ENCODE measurements at places on chromosomes 1 and 21.

- no peak for DNase-seq
Measured at GRCh38 chr1:101101360-101101759, 75.8 kb upstream of the DPH5 start.

- no peak for DNase-seq
Measured at GRCh38 chr1:227576189-227576588, 12.8 kb downstream of the ZNF678 start.

- DNase-seq = peak; percentile 67
Measured at GRCh38 chr1:44036409-44037139, 5.3 kb upstream of the SLC6A9 start.

GRCh38 chr1:29556657-29557056, 320.3 kb downstream of the PTPRU start:
- DNase-seq = no peak

DNA sequence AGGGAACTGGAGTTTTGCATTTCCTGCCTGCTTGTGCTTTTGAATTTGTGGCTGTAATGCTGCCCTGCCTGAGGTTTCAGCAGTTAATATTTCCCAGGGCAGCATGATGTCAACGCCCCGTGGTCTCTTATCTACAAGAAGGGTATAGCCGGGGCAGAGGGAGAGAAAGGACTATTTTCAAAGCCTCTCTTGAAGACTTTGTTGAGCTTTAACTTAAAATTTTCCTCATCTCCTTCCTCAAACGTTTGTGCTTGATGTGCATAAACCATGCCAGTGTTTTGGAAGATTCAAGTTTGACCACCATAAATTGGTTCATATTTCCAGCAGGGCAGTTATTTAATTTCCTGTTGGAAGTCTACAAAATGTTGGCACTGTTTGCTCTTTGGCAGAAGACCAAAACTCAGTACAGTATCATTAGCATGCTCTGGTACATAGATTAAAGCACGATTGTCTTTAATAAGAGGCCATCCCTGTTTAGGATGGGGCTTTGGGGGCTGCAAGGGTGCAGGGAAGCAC, 43.4 kb downstream of the ROR1 start:
- no peak for DNase-seq

GRCh38 chr1:26951821-26952497, 8.3 kb downstream of the KDF1 start:
- no peak for DNase-seq

GRCh38 chr1:243727503-243728203, 122.4 kb downstream of the AKT3 start:
- peak; percentile 90 for DNase-seq

DNA sequence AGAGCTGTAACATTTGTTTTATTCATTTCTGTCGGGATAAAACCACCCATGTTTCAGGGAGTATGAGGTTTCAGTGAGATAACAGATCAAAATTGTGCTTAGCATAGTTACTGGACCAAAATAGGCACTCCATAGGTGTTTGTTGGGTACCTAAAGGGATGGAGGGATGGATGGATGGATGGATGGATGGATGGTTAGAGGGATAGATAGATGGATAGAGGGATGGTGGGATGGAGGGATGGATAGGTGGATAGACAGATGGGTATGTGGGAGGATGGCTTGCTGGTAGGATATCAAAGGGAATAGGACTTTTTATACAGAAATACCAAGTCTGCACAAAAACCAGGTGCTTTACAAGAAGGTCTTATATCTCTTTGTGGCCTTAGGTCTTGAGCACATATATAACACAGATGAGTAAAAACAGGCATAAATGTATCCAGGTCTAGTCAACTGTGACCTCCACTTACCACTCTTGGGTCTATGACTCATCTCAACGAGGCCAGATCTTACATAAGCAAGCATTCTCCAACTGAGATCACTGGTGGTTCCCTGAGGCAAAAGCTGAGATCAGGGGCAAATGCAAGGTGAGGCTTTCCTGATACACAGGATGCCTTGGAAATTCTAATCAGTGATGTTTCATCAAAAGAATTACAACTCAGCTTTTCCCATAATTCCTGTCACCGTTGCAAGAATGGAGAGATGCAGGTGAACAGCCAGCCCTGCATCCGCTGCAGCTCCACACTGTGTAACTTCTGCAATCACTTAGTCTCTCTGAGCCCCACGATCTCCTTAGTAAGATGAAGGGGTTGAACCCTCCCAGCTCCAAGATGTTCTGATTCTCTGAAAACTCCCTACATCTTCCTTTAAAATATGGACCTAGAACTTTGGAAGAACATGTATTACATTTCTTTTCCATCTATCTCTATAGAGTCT, 32.0 kb downstream of the PTAFR start:
- DNase-seq = peak; percentile 64

- no peak for DNase-seq
Measured at GRCh38 chr1:245380790-245381535, 226.2 kb downstream of the KIF26B start.

- no peak for DNase-seq
Measured at GRCh38 chr1:246661451-246661850, 62.8 kb upstream of the SCCPDH start.

DNA sequence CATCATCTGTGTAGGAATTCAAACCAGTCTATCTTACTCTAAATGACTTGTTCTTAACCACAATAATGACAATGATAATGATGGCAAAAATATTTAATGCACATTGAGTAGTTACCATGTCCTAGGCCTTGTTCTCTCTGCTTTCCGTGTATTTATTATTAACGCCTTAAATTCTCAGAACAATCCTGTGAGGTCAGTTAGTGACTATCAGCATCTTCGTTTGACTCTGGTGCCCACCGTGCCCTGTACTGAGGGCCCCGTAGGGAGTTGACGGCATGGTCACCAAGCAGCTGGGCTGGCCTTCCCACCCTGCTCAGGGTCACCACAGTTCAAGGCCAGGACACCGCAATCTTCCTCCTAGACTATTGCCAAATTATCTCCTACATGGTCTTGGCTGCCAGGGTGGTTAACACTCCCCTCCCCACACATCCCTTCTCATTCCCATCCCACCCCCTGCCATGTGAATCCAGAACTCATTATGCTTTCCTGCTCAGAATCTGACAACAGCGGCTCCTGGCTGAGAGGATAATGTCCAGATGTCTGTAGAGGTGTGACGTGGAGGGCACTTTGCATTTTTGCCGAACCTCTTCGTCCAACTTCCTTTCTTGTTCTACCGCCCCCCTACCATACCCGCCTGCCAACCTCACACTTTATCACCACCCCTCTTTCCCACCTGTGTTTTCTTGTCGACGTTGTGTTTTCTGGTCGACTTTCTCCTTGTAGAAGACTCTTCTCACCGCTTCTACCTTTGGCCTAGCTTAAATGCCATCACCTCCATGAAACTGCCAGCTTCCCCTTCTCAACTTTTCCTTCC, 33.4 kb downstream of the IGFN1 start:
- no peak for DNase-seq

GRCh38 chr1:111837393-111837792, 81.7 kb downstream of the DDX20 start:
- no peak for DNase-seq

GRCh38 chr1:66240491-66241484, 293.2 kb upstream of the SGIP1 start:
- no peak for DNase-seq

DNA sequence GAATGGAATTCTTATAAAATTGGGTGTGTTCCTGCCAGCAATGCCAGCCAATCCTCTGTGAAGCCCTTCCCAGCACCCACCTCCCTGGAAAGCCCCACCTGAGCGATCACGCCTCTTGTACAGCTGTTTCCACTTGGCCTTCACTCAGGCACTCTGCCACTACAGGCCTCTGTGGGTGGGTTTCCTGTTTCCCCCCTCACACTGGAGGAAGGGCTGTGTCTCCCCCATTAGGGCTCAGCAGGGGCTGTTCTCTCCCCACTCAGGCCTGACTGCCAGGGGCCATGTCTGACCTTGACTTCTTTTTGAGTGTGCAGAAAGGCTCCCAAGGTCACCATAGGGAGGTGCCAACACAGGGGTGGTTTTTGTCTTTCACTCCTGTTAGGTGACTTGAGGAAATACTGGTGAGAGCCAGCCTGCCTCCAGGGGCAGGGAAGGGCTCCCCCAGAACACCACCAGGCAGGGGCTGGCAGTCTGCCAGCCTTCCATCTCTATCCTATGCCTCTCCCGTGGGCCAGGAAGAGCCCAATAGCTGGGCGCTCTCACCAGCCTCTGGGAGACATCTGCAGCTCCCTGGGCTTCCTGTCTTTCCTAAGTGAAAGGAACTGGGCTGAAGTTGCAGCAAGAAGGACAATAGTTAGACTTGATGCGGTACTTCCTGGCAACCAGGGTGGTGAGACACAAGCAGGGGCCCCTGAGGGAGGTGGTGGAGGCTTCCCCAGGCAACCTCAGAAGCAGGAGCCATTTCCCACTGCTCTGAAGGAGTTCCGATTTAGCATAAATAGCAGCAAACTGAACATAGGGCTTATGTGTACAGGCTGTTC, 49.1 kb downstream of the ELK4 start:
- DNase-seq = no peak

DNA sequence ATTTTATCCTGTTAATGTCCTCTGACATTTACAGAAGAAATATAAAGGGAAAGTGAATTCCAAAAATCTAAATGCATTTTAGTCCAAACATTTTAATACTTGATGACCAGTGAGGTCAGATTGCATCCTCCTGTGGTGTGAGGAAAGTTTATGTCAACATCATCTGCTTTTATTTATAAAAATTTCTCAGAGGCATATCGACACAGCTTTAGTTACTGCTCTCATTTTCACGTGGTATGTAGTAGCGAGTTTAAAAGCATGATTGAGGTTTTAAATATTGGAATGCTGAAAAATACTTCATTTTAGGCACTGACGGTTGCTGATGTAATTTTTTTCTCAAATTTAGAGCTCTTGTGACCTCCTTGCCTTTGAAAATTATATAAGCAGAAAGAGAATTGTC, 234.8 kb downstream of the HMCN1 start:
- no peak for DNase-seq

GRCh38 chr21:44516828-44517174, 23.2 kb downstream of the KRTAP10-1 start:
- DNase-seq = no peak

GRCh38 chr1:8536515-8536914, 218.6 kb downstream of the SLC45A1 start:
- DNase-seq = no peak

Measured in AML-193 (cell line).